ENCODE measurements at places on chromosomes 3 and 15.

DNA sequence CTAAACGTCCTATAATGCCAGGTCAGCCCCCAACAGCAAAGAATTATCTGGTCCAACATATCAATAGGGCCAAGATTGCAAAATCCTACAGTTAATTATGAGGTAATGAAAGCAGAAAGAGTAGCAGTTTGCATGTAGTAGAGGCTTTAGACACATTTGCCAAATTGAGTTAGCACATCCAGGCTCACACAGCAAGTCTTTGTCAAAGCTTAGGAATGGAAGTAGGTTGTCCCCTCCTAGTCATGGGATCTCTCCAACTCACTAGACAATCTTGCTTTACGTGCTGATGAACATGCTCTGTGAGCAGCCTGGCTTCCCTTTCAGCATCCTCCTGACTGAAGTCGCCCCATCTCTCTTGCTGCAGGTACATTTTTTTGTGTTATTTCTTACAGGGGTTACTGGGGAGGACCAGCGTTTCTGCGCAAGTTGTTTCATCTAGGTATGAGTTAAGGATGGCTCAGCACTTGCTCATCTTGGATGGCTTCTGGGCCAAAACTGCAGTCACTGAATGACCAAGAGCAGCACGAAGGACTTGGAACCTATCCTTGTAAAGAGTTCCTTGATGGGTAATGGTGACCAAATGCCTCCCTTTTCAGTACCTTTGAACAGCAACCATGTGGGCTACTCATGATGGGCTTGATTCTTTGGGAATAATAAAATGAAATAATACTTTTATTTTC is 55.9 kb downstream of the SQOR start:
- DNase-seq: no peak

GRCh38 chr15:45099549-45100165 is 14.3 kb downstream of the DUOX2 start:
- DNase-seq: no peak

GRCh38 chr15:62125773-62126172 is 39.3 kb downstream of the C2CD4B start:
- peak; percentile 67 for DNase-seq

- no peak for DNase-seq
These were observed 82.9 kb downstream of the ST6GAL1 start for GRCh38 chr3:187013159-187013716.

DNA sequence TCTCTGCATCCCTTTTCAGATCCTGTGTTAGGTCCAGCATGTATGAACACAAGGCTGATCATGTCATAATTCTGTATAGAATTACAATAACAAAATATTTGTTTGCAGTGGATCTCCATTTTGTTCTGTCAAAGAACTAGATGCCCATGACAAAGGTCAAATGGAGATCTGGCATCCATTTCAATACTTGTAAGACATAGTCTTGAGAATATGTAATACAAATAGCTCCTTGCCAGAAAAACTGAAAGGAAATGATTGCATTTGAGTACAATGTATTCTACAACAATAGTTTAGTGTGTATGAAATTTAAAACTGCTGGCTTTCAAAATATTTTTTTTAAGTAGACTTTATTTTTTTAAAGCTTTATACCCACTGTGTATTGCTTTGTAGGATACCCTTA is 101.1 kb downstream of the CMSS1 start:
- no peak for DNase-seq

GRCh38 chr3:13015286-13016082 is 57.7 kb downstream of the IQSEC1 start:
- DNase-seq: no peak

- DNase-seq: peak; percentile 46
These were observed 2.9 kb downstream of the TLE3 start for GRCh38 chr15:70094690-70095311.

DNA sequence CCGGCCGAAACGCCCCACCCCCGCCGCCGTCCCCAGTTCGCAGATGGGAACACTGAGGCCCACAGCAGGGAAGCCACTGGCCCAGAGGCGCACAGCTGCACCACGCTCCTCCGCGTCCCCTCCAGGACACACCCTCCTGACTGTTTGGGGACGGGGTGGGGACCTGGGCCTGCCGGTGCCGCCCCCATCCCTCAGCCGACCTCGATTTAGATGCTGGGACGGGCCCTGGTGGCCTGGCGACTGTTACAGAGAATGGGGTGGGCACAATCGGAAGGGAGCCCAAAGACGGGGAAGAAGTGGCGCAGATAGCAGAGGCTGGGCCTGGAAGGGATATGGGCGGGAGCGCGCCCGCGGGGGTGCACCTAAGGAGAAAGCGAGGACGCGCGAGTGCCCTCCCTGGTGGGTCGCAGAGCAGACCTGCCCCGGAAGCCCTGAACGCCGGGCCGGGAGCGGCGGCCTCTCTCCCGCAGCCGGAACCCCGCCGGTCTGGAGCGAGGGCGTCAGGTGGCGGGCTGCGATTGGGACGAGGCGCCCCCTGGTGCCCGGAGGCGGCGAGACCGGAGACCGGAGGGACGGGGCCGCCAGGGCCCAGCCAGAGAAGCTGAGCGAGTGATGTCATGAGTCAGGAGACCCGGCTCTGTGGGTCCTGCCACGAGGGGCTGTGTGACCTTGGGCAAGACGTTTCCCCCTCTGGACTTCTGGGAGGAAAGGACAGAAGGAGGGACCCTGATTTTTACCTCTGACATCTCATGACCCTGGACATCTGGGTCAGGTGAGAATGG is 78.4 kb downstream of the IQSEC1 start:
- DNase-seq: peak; percentile 76

- no peak for DNase-seq
These were observed 207.6 kb upstream of the MDFIC2 start for GRCh38 chr3:70519913-70520659.

DNA sequence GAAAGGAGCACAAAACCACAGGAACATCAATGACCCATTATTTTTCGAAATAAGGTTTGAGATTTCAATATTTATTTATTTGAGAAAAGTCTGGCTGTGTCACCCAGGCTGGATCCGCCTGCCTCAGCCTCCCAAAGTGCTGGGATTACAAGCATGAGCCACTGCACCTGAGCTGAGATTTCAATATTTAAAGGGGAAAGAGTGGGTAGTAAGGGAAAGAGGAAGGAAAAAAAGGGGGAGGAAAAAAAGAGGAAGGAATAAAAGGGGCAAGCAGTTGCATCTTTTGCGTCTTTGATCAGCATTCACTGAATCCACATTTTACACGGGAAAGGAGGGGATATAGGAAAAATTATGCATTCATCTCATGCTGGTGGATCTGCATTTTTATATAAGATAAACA is 47.4 kb downstream of the ERICH6 start:
- no peak for DNase-seq

- no peak for DNase-seq
These were observed 8.5 kb upstream of the P2RY1 start for GRCh38 chr3:152826476-152826875.

- no peak for DNase-seq
These were observed 124.1 kb upstream of the MME start for GRCh38 chr3:154955907-154956533.

DNA sequence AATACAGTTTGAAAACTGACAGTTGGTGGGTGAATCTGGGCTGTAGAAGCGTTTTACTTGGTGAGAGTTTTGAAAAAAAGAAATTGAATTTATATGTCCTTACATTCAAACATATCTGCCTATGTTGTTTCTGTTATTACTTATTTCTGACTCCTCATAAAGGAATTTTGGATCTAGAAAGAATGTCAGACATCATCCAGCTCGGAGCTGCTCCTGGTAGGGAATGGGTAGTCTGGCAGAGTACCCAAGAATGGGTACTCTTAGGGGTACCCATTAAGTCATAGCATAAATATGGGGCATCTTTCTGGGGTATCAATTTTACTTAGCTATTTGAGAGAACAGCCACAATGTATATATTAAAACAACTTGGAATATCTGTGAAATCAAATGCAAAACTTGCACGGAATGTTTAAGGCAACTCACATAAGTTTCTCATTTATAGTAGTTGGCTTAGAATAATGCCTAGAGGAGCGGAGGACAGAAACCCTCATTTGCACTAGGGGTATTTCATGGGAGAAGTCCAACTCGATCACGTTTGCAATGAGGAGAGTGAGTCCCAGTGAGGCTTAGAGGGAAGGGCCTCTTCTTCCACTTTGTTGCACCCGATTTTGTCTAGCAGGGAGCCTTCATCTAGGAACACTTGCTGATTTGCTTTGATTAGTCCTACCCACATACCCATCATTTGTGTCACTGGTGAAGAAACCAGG is 2.4 kb upstream of the LARP6 start:
- DNase-seq: no peak

- DNase-seq: no peak
These were observed 70.5 kb upstream of the SAMMSON start for GRCh38 chr3:69929019-69929418.

DNA sequence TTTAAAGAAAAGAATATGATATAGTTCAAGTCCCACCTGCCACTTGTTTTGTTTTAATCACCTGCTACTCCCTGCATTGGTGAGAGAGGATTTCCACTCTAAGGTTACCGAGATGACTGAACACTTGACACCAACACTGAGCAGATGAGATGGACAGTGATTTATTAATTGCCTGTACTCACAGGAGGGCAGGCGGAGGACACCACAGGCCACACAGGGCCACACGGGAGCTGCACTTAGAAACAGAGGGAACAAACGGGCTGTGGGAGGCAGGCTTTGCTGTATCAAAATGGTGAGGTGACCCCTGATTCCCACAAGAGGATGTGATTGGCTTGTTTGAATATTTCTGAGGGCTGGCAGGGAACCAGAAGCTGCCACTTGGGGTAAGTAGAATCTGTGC is 10.8 kb downstream of the MINAR1 start:
- DNase-seq: peak; percentile 33

DNA sequence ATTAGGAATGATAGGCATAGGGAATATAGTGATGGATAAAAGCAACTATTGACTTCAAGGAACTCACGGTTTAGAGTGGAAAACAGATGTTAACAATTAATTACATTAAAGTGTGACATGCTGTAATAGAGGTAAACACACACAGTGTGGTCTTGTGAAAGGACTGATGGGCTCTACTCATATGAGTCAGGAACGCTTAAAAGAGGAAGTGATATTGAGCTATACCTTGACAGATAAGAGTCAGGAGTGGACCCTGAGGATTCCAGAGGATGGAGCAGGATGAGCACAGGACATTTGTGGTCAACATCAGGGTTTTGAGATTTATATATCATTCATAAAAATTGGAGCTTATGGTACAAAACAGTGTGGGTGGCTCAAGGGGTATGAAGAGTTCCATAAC is 11.0 kb downstream of the EXOG start:
- DNase-seq: no peak

All from NCI-H345 (cell line).